Breast epithelium (tissue), 4 donors: ENCODE measurements at places on chromosomes 3 and 15.

- DNase-seq, result no peak
These were observed 195.0 kb upstream of the UBE3A start for GRCh38 chr15:25633862-25634261.

DNA sequence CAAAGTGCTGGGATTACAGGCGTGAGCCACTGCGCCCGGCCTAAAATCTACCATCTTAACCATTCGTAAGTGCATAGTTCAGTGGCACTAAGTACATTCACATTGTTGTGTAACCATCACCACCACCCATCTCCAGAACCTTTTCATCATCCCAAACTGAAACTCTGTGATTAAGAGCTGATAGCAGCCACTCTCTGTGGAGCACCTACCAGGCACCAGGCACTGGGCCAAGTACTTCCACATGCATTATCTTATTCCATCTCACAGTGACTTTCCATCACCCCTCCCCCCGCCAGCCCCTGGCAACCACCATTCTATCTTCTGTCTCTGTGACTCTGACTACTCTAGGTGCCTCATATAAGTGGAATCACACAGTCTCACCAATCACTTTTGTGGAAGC lies 2.3 kb upstream of the INSYN1 start:
- DNase-seq, result no peak

GRCh38 chr3:156509189-156510174 lies 45.4 kb downstream of the SSR3 start:
- DNase-seq, result no peak

- no peak for DNase-seq
These were observed 121.2 kb upstream of the ANKRD28 start for GRCh38 chr3:15918988-15919387.

- DNase-seq, result no peak
These were observed 32.1 kb upstream of the TJP1 start for GRCh38 chr15:29854413-29854812.

DNA sequence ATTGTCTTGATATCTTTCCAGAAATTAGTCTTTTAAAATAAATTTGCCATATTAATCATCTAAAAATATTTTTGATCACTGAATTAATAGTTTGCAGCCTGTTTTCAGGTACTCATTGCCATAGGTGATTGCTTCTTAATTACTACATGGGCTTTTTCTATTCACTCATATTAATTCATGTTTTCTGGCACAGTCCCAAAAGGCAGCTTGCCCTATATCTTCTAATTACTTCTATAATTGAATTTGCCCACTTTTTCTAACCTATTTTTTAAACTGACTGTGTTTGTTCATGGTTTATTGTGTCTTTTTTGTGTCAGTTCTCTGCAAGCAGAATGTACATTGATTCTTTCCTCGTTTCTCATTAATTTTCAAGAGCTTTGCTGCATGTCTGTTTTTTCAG lies 85.7 kb upstream of the SOX2 start:
- DNase-seq, result no peak

DNA sequence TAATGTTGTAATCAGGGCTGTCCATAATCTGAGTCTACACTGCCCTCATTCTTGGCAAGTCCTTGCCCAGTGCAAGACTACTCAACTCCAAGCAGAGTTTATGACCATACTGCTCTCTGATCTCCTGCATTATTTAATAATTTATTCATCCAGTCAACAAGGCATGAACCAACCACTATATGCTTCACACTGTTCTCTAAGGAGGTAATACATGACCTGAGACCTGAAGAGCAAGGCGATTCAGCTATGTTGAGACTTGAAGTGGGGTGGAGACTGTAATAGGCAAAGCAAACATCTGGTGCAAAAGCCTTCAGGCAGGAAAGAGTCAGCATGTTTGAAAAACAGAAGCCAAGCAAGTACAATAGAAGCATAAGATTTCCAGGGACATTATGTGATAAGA lies 1362.8 kb downstream of the ROBO2 start:
- DNase-seq, result no peak

DNA sequence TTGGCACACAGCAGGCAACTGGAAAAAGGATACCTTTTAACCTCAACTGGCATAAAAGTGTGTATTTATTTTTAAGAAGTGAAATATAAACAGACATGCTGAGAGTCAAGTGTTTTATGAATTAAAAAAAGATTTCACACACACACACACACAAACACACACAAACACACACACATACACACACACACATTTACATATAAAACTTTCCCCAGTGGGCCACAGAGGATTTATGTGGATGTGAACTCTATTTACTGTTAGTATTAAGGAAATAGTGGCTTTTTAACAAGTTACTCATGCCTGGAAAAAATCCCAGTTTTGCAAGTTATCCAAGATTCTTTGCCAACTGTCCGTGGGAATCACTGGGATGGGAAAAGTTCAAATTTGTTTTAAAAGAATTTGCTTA lies 725.9 kb upstream of the NR2F2 start:
- no peak for DNase-seq

- no peak for DNase-seq
These were observed 118.0 kb downstream of the ABI3BP start for GRCh38 chr3:100875239-100875638.

- peak; percentile 85 for DNase-seq
These were observed 72.1 kb downstream of the LRIG1 start for GRCh38 chr3:66428733-66429132.

DNA sequence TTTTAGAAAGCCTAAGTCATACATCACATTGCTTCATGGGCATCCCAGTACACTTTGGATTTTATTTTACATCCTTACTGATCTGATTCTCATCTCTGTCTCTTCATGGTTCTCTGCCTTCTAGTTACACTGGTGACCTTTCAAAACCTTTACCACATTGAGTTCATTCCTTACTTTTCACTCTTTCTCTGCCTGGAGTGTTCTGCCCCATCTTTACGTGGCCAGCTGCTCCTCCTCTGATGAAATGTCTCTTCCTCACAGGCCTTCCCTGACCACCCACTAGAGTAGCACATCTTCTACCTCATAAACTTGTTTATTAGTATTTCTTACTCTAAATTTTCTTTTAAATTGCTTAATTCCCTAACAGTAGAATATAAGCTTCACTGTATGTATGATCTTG lies 17.7 kb downstream of the CTNNB1 start:
- no peak for DNase-seq

GRCh38 chr3:141455603-141456300 lies 31.1 kb upstream of the RASA2 start:
- DNase-seq, result no peak

DNA sequence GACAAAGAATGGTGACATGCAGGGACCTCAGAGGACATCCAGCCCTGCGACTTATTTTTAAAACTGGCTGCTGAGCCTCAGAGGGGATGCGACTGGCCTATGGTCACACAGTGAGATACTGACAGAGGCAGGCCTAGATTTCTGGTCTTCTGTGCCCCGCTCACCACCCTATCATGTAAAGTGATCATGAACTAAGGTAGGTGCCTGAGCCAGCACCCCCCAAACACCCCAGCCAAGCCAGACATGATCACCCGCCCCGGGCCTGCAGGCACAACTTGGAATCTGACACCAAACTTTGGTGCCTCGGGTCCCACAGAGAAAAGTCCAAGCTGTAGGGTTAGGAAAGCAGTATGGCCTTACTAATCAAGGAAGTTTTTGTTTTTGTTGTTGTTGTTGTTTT lies 33.9 kb upstream of the HHATL start:
- DNase-seq, result peak; percentile 11

- DNase-seq, result no peak
These were observed 21.4 kb downstream of the SECISBP2L start for GRCh38 chr15:49024840-49025239.

DNA sequence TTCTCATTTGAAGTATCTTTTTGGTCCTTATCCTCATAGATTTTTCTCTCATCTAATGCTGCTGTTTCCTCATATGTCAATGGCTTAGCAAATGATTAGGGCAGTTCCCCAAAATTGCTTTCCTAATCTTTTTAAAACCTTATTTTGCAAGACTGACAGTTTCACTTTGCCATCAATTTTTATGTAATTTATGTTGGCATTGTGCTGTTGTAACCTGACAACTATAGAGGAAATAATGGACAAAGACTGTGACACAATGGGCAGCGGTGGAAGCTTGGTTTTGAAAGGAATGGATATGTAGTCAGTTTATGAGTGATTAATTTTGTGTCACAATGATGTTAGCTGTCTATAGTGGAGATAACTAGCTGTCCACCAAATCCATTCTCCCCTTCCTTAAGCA lies 10.6 kb upstream of the SH3BP5 start:
- DNase-seq, result no peak

DNA sequence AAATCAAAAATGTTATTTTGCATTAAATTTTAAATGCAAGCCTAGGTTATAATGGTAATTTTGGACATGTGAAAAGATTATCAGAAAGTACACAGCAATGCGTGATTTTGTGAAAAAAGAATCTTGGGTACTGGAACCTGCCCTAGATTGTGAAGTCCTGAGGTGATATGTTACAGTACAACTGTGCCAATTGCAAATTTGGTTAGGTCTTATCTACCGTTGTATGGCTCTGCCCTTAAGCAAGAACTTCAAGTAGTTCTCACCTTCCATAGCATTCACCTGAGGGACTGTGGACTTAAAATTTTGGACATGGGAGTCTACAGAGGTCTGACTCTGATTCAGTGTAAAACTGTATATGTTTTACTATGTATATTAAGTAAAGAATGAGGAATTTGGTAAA lies 140.2 kb downstream of the PEX5L start:
- DNase-seq, result no peak

DNA sequence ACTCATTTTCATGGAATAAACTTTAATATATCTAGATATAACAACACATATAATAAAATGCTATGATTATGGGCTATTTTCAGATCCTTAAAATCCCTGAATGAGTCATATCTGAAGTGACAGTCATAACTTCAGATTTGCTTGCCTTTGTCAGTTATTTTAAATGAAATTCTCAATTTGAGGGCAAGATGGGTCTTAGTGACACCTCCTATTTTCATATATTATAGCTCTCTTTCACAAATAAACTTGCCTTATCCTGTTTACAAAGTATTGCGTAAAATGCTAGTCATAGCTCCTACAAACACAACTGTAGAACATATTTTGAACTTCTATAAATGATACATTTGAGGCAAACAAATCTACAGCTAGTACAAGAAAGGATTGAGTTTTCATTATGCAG lies 6.2 kb upstream of the THRB start:
- DNase-seq, result no peak

DNA sequence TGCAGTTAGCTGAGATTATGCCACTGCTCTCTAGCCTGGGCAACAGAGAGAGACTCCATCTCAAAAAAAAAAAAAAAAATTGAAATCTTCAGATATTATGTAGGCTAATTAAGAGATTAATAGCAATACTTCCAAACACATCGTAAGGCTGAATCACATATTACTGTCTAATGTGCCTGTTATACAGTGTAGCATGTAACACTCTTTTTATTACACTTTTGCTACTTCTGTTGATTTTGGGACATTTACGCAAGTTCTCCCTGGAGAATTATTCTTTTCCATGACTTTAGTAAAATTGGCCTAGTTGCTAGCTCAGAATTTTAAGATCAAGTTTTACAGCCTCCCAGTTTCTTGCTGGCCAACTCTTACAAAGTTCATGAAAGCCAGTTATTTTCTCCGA lies 605.2 kb downstream of the NAALADL2 start:
- DNase-seq, result no peak

GRCh38 chr3:37770336-37770735 lies 91.3 kb upstream of the CTDSPL start:
- DNase-seq, result no peak

DNA sequence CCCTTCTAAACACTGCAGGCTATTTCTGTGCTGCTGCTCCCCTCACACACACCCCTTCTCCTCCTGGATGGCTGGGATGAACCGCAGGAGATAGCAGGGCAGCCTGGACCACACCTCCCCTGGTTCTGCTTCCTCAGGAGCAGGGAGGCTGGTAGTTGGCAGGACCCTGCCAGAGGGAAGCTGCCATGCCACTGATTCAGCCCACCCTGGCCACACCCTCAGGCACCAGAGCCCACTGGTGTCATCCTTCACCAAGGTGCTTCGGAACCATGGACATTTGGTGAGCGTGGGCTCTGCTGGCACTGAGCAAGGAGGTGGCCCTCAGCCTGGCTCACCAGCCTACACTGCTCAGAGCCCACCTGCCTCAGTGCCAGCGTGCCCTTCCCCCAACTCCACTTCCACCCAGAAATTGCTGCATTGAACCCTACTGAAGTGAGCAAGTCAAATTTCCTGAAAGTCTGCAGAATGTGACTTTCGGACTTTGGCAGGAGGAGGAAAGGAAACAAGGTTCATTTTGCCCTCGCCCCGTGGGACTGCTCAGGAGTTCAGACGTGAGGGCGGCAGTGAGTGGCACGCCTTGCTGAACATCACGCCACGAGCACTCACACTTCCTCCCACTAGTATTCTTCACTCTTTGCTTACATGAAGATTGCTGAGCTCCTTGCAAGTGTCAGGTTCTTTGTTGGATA lies 26.3 kb downstream of the BMF start:
- no peak for DNase-seq

DNA sequence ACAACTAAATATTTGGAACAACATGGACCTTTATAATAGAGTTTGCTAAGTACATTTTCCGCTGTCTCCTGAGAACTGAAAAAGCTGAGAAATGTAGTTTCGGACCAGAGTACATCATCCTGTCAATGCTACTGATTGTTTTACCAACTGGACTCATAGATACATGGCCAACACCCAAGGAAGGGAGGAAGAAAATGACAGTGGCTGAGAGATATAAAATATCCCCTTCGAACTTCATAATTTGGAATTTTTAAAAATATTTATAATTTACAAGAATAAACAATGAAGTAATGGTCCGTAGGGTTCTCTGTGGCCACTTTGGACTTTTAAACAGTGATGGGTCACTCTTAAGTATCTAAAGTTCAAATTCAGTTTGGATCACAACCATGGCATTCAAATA lies 1042.7 kb downstream of the MCTP2 start:
- no peak for DNase-seq

DNA sequence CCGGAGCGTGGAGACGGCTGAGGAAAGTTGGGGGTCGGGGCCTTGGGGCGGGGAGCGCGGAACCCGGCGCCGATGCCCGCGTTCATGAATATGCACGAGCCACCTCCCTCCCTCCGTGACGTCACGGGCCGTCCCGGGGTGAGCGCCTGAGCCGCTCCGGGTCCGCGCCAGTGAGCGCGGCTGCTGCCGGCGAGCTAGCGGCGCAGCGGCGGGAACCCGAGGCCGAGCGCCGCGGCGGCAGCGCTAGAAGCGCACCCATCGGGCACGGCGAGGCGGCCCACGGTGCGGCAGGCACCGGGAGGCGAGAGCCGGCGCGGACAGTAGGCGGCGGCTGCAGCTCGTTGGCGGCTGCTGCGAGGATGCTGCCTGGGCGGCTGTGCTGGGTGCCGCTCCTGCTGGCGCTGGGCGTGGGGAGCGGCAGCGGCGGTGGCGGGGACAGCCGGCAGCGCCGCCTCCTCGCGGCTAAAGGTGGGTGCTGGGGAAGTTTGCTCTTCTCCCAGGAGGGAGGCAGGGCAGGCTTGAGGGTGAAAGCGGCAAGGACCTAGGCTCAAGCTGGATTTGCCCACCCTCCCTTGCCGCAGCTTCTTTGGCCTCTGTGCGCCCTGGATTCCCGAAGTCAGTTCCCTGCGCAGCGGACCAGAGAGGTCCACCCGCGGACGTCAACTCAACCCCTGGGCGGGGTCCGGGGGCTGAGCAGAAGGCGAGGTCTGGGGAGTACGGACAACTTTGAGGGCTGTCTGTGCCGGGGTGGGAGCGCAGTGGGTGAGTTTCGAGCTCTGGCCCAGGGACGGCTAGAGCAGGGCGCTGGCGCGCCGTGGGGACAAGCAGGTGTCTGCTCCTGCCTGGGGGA lies at the start of gene CLSTN2:
TSS of gene CLSTN2 (plus strand) at position 170 of the 850 bp plus-strand sequence.
- peak; percentile 72 for DNase-seq

- no peak for DNase-seq
These were observed 26.8 kb downstream of the STARD5 start for GRCh38 chr15:81297147-81297572.
